ENCODE measurements at places on chromosomes 3 and 15.

GRCh38 chr3:150912501-150912900 lies 7.3 kb upstream of the MINDY4B start:
- no peak for DNase-seq

- DNase-seq = no peak
Observed at GRCh38 chr3:155270485-155271342, 22.8 kb downstream of the STRIT1 start.

DNA sequence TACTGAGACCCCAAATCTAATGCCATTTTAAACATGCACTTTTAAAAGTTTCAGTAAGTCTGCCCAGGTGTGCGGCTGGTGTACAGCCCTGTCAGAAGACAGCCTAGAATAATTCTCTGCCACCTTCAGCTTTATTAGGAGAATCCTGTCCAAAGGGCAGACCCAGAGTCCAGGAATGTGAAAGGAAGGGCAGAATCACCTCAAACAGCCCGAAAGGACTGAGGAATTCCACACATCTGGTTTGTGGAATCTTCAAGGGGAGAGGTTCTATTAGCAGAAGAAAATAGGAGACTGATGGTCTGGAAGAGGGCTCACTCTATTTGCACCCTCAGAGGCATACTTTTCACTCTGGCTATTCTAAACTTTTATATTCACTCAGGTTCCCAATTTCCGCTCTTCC lies 46.6 kb downstream of the TYRO3 start:
- DNase-seq = no peak

DNA sequence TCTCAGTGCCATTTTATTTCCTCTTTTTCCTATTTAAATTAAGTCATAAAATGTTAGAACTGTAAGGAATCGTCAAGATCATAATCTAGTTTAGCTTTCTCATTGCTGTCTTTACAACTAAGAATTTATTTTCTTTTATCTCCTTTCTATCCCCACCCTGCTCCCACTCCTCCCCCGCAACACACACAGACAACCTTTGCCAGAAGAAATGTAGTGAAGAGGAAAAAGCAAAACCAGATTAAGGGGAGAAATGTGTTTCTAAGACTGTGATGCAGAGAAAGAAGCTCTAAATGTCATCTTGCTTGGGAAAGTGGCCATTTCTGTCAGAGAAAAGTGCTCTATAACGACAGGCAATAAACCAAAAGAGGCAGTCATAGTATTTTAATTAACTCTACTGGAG lies 78.3 kb upstream of the MLF1 start:
- DNase-seq = no peak

DNA sequence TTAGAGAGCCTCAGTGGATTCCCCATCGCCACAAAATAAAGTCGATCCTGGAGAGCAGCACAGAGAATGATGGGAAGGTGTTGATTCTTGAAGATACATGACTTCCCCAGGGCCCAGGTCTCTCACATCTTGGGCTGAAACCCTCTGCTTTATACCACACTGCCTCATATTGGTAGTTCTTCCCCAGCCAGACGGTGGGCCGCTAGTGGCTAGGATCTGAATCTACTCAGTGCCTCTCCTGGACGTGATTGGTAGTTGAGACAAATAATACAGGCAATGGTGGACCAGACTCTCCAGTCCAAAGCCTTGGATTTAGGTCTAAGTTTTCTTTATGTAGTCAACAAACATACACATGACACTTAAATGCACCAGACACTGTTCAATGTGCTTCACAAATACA lies 49.7 kb downstream of the RAB11A start:
- no peak for DNase-seq

DNA sequence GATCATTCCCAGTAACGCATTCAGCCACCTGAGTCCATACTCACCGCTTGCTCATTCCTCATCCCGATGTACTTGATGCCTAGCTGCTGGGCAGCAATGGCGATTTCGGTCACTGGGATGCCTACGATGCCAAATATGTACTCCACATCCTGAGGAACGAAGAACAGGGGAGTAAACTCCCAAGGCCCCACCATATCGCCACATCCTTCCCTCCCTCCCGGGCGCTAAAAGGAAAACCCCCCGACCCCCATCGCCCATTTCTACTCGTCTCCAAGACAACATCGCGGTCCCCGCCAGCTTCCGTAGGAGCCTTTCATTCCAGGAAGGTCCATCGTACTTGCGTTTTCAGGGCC lies 347 bp downstream of the HACL1 start:
- DNase-seq = no peak

GRCh38 chr3:126494204-126494969 lies 18.7 kb upstream of the ZXDC start:
- no peak for DNase-seq

DNA sequence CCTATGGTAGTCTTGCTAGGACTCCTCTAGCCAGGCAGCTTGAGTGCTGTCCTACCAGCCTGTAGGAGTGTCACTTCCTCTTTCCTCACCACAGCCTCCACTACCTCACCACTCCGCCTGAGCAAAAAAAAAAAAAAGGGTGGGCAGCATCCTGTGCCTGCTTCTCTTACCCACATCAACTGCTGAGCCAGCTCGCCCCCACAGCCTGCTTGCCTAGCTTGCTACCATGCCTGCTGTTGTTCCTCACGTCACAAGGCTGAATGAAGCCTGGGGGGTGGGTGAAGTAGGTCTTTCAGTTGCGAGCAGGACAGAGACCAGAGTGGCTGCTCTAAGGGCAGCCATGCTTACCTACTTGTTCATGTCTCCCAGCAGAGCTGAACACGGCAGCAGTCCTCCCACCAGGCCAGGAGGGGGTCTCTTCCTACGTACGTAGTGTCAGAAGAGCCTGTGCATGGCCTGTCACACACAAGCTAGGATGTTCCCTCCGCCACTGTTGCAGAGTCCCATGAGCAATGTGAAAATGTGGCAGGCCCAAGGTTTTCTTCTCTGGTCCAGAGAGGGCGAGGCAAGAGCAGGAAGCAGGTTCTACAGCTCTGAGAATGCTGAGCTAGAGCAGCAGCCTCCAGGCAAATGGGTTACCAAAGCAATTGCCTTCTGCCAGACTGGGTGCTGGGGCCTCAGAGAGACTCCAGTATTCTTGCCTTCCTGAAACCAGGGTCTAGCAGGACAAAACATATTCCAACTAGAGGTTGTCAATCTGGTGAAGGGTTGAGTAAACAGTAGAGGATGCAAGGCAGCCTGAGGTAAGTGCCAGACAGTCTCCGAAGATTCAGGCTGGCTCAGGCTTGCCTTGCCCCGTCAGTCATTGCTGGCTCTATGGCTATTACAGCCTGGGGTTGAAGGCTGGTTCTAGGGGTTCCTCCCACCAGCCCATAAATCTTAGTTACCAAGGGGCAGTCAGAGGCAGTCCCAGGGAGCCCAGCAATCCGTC lies 8.1 kb downstream of the PPM1M start:
- DNase-seq = peak; percentile 91

DNA sequence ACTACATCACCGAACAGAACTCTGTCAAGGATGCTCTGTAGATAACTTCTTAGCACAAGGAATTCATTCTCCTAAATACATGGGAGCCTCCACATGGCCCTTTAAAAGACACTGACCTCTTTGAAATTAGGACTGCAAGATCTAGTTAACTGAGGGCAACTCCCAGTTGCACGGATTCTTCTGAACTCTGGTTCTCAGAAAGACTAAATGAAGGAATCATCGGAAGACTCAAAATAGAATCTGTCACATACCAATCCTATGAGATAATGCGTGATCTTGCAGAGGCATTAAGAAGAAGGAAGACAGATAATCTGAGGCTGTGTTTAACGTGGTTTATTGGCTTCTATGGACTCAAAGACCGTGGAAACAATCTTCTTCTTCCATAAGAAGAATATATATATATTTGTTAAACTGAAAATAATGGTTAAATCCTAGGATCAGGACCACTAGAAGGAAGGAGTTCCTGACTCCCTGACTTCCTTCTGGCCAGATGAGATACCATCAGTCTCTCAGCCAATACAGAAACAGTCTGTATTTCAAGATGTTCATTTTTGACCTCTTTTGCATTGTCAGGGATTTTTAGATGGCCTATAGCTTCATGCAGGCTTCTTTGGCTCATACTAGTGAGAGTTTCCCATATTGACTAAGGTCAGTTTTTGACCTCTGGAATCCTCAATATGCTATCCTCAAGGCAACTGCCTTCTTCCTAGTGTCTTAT lies 33.9 kb upstream of the TBC1D23 start:
- DNase-seq = no peak

GRCh38 chr3:111675846-111676210 lies 80.7 kb upstream of the ZBED2 start:
- DNase-seq = no peak

DNA sequence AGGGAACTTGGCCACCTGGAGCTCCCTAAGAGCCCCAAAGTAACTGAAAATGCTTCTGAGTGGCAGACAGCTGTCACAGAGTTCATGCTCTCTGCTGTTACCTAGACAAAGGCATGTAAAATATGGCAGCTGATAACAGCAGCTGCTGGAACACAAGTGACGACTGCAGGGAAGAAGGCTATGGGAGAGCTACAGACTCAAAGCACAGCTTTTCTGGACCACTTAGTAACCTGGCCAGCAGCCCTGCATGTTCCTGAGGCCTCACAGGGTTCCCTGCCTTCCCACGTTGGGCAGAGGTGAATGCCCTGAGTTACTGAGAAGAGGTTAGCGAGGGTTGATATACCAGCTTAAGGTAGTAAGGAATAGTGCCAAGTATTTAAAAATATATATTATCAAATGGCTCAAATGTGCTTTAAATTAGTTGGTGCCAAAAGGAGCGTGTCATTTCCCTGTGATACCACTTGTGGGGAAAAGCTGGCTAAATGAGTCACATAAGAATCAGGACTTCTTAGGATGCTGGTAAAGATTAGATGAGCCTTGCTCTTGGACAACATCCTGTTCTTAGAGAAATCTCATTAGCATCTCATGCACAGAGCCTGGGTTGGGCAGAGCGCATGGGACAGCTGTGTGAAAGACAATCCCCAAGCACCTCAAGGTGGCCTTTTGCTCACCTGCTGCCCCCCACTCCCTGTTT lies 76.4 kb upstream of the SCN5A start:
- DNase-seq = no peak

- DNase-seq = no peak
Observed at GRCh38 chr3:28980631-28981030, 300.2 kb upstream of the RBMS3 start.

DNA sequence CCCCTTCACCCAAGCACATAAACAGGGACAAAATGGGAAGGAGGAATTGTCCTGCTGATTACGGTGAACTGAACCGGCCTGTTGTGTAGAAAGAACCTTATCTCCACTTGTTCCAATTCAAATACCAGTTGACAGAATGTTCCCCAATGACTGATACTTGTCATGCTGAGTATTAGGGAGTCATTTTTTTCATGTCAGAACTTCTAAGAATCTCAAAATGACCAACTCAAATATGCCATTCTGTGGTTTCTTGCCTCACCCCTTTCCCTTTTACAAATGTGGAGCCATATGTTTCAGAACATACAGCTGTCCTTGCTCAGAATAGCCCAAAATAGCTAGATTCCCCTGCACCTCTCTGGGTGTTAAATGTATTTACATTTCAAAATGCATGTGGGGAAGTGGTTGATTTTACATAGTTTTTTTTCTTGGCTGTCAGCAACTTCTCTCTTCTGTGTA lies 405.9 kb upstream of the TBL1XR1 start:
- DNase-seq = no peak

GRCh38 chr3:49460956-49461355 lies 9.1 kb upstream of the DAG1 start:
- no peak for DNase-seq

- no peak for DNase-seq
Observed at GRCh38 chr3:118909763-118910162, 124.9 kb downstream of the IGSF11 start.

DNA sequence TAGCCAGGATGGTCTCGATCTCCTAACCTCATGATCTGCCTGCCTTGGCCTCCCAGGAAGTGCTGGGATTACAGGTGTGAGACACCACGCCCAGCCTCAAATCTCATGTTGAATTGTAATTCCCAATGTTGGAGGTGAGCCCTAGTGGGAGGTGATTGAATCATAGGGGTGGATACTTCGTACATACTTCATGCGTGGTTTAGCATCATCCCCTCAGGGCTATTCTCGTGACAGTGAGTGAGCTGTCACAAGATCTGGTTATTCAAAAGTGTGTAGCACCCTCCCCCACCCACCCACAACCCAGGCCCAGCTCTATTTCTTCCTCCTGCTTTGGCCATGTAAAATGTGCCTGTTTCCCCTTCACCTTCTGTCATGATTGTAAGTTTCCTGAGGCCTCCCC lies 236.9 kb upstream of the IL12A start:
- no peak for DNase-seq

- no peak for DNase-seq
Observed at GRCh38 chr3:180881065-180881801, 31.2 kb upstream of the FXR1 start.

DNA sequence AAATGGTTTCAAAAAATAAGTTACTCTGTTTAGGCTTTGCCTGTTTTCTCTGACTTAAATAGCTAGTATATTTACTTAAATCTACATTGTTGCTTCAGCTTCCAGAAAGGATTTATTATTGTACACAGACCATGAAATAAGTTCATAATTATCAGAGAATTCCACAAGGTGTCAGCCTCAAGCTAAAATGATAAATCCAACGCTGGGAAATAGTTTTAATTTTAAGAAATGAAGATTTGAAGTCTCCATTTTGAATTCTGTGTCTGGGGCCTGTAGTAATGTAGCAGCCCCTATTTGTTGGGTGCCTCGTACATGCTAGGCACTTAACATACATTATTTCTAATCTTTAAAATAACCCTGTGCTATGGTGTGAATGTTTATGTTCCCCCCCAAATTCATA lies 92.6 kb upstream of the KCNMB2 start:
- DNase-seq = no peak

DNA sequence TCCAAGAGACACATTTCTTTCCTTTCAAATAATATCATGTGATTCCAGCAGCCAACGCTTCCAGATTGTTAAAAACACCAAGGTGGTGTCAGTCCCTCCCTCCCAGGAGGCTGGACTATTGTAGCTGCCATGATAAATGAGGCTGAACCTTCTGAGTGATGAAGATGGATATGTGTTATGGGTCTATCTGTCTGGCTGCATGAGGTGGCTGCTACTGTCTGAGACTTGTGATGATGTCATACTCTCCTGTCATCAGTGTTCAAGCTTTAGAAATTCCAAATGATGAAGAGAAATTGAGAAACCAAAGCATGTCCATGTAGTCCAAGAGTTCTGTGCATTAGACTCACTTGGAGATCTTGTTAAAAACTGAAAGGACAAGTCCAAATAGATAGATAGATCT lies 683.0 kb downstream of the NTRK3 start:
- no peak for DNase-seq

- no peak for DNase-seq
Observed at GRCh38 chr15:43370310-43370974, 401 bp downstream of the ZSCAN29 start.

DNA sequence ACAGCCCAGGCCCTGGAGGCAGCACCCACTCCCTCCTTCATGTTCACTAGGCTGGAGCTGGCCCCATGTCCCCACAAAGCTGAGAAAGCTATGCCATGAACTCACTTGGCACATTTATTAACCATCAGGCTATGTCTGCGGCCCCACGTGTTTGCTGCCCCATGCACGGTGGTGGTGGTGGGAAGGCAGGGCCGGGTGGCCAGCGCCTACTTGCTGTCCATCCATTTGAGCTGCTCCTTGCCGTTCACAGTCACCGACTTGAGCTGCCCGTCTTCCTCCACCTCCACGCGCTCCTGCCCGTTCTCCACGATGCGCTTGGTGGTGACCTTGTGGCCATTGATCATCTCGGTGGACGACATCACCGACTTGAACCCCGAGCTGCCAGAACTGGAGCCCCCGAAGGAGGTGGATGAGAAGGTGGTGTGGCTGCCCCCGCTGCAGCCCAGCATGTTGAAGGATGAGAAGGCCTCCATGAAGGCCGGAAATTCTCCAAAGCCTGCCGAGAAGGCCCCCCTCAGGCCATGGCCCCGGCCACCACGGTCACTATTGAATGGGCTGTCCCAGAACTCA lies 4.3 kb downstream of the DNAJB8 start:
- no peak for DNase-seq

- DNase-seq = no peak
Observed at GRCh38 chr15:89462198-89462912, 34.0 kb downstream of the RHCG start.
